ENCODE measurements at places on chromosomes 1 and 21.

DNA sequence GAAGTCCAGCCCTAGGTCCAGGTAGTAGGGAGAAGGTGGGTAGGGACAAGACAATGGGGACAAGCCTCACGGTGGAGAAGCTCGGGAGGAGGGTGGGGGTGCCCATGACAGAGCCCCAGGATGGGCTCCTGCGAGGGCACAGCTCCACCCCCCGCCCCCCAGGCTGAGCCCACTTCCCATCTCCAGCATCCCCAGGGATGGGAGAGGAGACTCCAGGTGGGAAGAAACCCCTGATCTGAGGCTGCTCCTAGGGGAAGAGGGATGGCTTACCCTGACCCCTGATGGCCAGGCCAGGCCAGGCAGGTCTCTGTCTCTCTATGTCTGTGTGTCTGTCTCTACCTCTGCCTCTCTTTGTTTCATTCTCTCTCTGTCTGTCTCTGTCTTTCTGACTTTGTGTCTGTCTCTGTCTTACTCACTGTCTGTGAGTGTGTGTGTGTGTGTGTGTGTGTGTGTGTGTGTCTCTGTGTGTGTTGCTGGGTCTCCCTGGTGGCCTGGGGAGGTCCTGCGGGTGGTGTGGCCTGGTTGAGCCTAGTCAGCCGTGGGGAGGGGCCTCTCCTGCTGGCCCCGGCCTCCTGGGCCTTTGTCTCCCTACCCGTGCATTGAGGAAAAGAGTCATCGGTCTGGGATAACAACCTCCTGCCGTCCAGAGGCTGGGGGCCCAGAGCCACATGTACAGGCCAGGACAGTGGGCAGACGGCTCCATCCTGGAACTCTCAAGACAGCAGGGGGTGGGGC is 45.7 kb downstream of the WNT9A start:
- no peak for DNase-seq

DNA sequence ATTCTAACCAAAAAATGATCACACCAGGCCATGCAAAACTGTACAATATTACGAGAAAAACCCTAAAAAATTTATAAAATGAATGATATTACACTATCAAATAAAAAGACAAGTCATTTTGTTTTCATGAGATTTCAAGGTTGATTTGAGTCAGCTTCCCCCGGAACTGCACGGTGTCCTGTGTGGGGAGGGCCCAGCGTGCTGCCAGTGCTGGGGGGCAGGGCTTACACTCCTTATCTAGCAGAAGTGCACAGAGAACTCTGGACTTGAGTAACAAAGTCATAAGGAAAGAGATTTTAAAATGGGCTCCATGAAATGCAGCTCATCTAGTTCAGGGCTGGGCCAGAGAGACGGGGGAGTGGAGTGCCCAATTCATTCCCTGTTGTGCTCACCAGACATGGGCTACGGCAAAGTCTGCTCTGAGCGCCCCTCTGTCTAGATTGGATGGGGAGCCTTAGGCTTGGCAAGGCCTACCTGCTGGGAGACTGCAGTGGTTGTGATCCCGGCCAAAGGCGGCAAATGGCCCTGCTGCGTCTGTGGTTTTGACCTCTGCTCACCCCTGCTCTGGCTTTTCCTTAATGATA is 50.1 kb downstream of the COQ8A start:
- DNase-seq = no peak

GRCh38 chr1:109805486-109806165 is 41.9 kb upstream of the EPS8L3 start:
- DNase-seq = no peak

GRCh38 chr1:105914403-105914802 is 1142.1 kb upstream of the PRMT6 start:
- no peak for DNase-seq

DNA sequence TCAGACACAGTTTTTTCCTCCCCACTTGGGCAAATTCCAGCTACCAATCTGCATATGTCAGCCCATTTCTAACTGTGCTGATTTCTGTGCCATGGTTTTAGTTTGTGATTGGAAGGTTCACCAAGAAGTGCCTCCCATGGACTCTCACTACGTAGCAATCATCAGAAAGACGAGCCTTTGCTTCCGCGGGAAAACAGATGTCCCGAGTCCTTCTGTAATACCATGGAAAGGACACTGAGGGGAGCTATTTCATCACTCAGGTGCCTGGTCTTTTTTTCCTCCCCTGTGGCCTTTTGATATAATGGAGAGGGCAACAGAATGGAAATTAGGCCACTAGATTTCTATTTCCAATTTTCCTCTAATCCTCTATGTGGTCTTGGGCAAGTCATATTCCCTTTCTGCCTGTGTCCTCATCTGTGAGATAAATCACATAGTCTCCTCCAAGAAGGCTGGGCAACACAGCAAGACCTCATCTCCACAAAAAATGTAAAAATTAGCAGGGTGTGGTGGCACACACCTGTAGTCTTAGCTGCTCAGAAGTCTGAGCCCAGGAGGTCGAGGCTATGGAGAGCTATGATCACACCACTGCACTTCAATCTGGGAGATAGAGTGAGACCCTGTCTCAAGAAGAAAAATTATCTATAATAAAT is 24.8 kb downstream of the LEMD1 start:
- peak; percentile 79 for DNase-seq

- no peak for DNase-seq
These were observed at the start of gene YOD1 for GRCh38 chr1:207051191-207051943. Gene YOD1, minus strand, starts transcription at chr1:207051208. Its CDS starts 178 bp downstream, at chr1:207051030.

- no peak for DNase-seq
These were observed 1048.3 kb downstream of the AMY1C start for GRCh38 chr1:104797982-104798381.

- no peak for DNase-seq
These were observed 631.0 kb downstream of the MRPL39 start for GRCh38 chr21:24976238-24976637.

DNA sequence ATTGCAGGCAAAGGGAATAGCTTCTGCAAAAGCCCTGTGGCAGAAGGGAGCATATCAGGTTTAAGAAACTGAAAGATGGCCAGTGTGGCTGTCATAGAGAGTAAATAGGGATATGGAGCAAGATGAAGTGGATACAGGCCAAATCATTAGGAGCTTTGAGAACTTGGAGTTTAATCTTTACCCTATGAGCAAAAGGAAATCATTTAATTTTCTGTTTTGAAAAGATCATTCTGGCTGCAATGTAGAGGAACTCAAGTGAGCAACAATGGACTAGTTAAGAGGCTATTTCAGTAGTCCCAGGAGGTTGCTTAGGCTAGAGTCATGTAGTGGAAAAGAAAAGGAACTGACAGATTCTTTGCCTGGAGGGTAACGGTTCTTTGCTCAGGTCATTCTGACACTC is 47.2 kb downstream of the RAP1A start:
- DNase-seq = no peak

GRCh38 chr1:56196839-56197238 is 382.5 kb downstream of the PLPP3 start:
- DNase-seq = no peak

GRCh38 chr21:34268493-34268892 is 95.3 kb upstream of the KCNE2 start:
- no peak for DNase-seq

- no peak for DNase-seq
These were observed 80.9 kb downstream of the IER5 start for GRCh38 chr1:181169281-181169865.

DNA sequence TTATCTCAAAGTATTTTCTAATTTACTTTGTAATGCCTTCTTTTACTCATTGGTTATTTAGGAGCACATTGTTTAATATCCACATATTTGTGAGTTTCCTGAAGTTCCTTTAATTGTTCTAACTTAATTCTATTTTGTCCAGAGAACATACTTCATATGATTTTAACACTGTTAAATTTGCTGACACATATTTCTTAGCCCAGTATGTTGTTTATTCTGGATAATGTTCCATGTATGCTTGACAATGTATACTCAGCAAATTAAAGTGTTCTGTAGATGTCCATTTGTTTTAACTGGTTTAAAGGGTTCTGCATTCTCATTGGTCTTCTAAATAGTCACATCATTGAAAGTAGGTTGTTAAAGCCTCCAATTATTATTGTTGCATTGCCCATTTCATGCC is 643.7 kb upstream of the NR5A2 start:
- no peak for DNase-seq

- no peak for DNase-seq
These were observed 283.8 kb downstream of the MRPL39 start for GRCh38 chr21:25323356-25323949.

DNA sequence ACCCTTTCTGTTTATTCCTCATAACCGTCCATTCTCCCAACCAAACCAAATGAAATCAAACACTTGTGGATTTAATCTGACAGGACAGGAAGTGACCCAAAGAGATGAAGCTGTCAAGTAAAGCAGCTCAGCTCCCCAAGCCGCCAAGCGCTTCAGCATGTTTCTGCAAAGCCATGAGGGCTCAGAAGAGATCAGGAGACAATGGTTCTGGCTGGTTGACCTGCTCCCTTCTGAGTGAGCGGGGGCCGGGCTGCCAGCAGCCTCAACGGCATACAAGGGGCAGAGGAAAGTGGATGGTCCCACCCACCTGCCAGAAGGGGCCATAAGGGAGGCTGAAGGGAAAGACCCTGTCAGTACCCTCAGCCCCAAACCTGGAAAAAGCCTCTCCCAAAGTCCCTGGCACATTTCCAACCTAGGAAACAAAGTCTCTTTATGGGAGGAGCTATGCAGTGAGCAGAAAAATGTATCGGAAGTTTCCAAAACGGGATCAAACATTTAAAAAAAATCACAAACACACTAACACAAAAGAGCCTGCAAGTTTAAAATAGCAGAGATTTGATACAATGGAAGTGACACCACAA is 45.4 kb downstream of the SLC45A1 start:
- no peak for DNase-seq

DNA sequence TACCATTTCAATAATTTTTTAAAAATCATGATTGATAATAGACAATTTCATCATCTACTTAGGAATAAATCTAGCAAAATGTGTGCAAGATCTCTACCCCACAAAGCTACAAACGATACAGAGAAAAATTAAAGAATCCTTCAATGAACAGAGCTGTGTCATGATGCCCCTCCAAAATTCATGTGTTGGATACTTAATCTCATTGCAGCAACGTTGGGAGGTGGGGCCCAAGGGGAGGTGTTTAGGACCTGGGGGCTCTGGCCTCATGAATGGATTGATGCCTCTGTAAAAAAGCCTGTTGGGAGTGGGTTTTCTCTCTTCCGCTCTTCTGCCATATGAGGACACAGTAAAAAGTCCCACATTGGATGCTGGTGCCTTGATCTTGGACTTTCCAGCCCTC is 54.9 kb downstream of the PRSS38 start:
- no peak for DNase-seq

- no peak for DNase-seq
These were observed 78.0 kb downstream of the ATP6V1G3 start for GRCh38 chr1:198462365-198463019.

GRCh38 chr1:156794506-156795373 is 21.9 kb downstream of the SH2D2A start:
- DNase-seq = no peak

GRCh38 chr1:219784660-219785381 is 143.5 kb downstream of the SLC30A10 start:
- DNase-seq = no peak

GRCh38 chr1:112528076-112528475 is 19.3 kb downstream of the WNT2B start:
- no peak for DNase-seq

DNA sequence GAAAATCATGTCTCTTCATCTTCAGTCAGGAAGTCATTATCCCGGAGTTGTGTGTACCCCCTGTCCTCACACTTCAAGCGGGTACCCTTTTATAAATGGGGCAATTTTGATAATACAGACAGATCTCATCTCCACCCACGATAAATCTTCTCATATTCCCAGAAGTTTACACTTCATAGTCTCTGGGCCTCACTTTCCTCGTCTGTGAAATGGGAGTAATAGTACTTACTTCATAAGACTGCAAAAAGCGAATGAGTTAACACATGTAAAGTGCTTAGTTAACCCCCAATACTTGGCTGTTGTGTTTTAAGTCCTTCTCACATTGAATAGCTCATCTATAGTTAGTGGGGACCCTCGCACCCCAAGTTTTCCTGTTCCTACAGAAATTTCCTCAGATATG is 820 bp downstream of the NUP210L start:
- DNase-seq = no peak

- DNase-seq = no peak
These were observed 2.4 kb downstream of the DNAJC6 start for GRCh38 chr1:65311760-65312159.

- DNase-seq = no peak
These were observed 1.4 kb downstream of the ZMYM6 start for GRCh38 chr1:35030338-35030737.

DNA sequence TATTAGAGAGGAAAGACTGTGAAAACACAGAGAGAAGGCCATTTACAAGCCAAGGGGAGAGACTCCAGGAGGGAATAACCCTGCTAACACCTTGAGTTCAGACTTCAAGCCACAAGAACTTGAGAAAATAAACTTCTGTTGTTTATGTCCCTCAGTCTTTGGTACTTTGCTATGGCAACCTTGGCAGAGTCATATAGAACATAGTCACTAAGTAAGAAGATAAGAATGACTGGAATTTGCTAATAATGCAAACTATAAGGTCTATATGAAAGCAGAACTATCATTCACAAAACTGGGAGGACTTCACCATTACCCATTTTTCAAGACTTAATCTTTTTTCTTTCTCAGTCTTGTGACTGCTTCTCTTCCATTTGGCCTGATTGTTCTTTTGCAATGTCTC is 767.3 kb upstream of the ADAMTS5 start:
- no peak for DNase-seq

GRCh38 chr21:45172420-45172819 is 98.0 kb downstream of the ADARB1 start:
- DNase-seq = no peak

GRCh38 chr1:37233606-37234005 is 199.3 kb upstream of the GRIK3 start:
- no peak for DNase-seq

GRCh38 chr1:26401891-26402290 is 8.7 kb upstream of the LIN28A start:
- no peak for DNase-seq

DNA sequence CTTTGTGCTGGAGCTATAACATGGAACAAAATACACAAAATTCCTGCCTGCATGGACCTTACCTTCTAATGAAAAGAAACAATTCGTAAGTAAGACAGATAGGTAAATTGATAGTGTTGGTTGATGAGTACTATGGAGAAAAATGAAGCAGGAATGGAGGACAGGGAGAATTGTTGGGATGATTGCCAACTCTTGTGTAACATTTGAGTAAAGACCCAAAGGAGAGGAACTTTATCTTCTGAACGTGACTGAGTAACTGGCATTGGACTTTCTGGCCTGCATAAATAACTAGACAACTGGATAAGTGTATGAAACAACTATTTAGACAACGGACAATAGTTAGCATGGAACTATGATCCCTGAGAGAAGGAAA is 6.8 kb upstream of the EFCAB14 start:
- DNase-seq = no peak
